Forelimb muscle (tissue), 1 donor: ENCODE measurements at places on chromosomes 11 and 22. TPM values are rescaled to one million over a fixed set of nuclear protein-coding genes. Genes with fewer than 3 reads are reported as not detected.

DNA sequence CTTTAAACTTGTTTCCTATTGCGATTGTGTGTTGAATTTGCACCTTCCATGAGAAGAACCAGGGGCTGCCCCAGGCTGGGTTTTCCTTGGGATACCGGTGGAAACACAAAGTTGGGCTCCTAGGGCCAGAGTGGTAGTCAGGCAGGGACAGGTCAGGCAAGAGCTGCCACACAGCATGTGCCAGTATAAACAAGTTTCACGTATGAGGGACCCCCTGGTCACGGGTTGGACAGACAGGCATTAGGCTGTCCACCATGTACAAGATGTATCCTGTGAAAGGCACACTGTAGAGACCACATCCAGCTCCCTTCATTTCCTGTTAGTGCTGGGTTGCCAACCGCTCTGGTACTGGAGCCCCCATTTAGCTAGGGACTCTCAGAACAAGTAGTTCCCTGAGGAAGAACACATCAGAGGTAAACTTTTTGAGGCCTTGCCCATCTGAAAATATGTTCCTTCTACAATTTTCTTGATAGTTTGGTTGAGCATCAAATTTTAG, 8.8 kb downstream of the UPB1 start:
- no peak for DNase-seq

DNA sequence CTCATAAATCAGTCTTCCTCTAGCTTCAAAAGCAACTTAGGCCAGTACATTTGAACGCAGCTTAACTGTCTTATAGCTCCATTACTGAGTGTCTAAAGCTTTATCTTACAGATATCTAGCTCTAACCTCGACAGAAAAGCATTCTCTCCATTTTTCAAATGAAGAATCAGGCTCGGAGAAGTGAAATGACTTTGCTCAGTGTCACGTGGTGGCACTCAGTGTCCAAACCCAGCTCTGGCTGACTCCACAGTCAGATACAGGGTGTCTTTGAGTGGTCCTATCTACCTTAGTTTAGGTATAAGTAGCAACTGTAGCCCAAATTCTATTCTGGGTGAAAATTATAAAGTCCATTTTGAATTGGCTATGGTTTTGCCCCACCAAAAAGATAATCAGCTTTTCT, 38.7 kb upstream of the CHST1 start:
- DNase-seq = no peak

DNA sequence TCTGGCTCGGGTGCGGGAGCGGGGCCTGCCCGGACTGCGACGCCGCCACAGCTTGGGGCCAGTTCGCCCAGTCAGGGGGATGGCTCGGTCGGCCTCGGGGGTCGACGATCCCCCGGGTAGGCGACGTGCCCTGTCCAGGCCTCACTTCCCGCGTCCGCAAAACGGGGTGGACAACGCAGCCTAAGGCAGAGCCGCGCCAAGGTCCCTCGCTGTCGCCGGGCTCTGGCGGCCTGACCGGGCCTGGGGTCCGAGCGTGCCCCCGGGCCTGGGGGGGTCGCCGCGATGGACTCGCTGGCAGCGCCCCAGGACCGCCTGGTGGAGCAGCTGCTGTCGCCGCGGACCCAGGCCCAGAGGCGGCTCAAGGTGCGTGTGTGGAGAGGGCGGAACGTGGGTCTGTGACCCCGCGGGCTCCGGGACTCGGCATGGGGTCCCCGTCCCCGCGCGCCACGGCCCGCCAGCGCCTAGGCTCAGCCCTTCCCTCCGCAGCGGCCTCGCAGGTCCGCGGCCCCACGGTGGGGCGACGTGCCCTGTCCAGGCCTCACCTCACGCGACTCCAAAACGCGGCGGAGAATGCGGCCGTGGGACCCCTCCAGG, 4.2 kb downstream of the SEPTIN5 start:
- DNase-seq = no peak

- no peak for DNase-seq
Observed at GRCh38 chr11:108895579-108896480, 231.0 kb downstream of the DDX10 start.

- DNase-seq = no peak
Observed at GRCh38 chr11:73784734-73785133, 2.9 kb upstream of the MRPL48 start.

DNA sequence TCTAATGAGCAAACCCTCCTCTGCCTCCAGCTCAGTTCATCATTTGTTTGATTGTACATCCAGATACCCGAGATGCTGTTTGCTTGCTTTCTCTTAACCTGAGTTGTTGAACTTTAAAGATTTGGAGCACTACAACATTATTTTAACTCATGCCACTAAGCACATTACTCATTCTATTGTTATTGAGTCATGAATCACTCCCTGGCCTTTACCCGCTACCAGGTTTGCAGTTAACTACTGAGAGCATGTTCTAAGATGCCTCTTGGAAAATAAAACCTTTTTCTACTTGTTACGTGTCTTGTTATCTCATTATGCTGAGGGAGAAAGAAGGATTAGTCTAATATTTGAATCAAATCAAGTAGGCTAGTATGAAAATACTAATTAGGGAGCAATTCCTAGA, 720.6 kb upstream of the ANO5 start:
- DNase-seq = no peak

GRCh38 chr22:26534171-26534855, 22.0 kb upstream of the TFIP11 start:
- no peak for DNase-seq

DNA sequence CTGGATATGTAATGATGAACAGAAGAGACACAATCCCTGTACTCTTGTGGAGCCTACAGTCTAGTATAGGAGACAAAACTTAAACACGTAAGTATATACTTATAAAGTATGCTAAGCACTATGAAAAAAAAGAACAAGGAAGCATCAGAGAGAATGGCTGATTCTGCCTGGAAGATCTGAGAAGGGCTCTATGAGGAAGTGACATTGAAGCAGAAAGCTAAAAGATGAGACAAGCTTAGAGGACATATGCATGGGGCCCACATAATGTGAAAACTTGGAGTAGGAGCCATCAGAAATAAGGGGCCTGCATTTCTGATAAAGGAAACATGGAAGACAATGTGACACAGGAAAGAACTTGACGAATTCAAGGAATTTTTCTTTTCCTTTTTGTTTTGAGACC, 16.6 kb downstream of the SAA1 start:
- no peak for DNase-seq

GRCh38 chr22:45574069-45574703, 71.5 kb downstream of the FBLN1 start:
- DNase-seq = no peak

- no peak for DNase-seq
Observed at GRCh38 chr11:127995921-127996320, 591.4 kb downstream of the ETS1 start.

GRCh38 chr11:45993531-45994001, 71.1 kb downstream of the LARGE2 start:
- no peak for DNase-seq

DNA sequence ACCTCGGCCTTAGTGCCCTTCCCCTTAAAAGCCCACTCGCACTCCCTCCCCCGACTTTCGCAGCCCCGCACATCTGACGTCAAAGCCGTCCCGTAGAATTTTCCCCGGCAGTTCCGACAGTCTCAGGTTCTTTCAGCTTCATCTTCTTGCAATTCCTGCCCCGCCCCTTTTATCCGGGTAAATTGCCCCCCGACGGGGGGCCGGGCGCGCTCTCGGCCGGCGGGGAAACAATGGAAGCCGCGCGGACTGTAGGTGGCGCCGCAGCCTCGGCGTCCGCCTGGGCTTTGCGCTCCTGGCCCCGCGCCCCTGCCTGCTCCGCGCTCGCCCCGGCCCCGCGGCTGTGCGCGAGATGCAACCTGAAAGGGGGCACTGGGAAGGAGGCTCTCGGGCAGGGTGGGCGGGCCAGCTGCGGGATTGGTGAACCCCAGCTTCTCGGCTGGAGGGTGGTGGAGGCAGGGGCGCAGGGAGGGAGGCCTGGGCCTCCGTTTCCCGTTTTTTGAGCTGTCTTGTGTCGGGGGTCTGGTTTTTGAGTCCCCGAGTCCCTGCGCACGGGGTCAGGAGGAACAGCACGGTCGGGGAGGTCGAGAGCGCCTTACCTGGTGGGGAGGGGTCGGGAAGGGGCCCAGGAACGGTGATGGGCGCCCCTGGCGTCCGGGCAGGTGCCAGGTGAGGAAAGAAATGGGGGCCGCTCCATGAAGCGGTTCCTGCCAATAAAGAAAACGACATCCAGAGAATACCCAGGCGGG, 859 bp upstream of the FGF19 start:
- no peak for DNase-seq

MYOD1 gene
- polyA plus RNA-seq = 71.6 TPM

FIBIN gene
- 37.7 TPM for polyA plus RNA-seq

HMOX1 gene
- polyA plus RNA-seq = 12.3 TPM

NPAS4 gene
- polyA plus RNA-seq = 0.28 TPM

OR2D2 gene
- not detected for polyA plus RNA-seq
